Dorsolateral prefrontal cortex (tissue), 122 donors: ENCODE measurements at places on chromosomes 5 and 9. TPM values are rescaled to one million over a fixed set of nuclear protein-coding genes. Genes with fewer than 3 reads are reported as not detected.

DNA sequence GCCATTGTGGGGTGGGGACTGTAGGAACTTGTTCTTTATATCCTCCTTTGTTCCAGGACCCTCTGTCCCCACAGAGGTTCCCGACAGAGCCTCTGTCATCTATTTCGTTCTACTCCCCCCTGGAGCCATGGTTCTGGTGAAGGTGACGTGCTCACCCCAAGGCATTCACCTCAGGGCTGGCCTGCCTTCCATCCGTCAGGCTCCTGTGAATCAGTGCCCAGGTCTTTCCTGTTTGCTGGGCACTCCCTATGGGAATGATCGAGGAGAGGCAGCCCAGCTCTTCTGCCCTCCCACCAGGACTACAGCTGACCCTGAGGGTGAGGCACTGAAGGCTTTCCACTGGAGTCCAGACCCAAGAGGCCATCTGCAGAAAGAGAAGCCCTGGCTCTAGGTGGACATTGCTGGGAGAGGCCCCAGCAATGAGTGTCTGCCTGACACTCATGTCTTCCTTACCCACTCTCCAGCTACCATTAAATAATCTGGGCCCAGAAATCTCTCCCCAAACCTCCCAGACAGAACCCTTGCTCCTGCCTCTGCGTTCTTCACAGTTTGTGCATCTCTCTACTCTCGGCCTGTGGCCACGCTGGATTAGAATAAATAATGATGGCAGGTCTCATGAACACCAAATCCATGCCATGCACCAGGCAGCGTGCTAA lies 214.2 kb downstream of the FSTL4 start:
- DNase-seq: no peak

DNA sequence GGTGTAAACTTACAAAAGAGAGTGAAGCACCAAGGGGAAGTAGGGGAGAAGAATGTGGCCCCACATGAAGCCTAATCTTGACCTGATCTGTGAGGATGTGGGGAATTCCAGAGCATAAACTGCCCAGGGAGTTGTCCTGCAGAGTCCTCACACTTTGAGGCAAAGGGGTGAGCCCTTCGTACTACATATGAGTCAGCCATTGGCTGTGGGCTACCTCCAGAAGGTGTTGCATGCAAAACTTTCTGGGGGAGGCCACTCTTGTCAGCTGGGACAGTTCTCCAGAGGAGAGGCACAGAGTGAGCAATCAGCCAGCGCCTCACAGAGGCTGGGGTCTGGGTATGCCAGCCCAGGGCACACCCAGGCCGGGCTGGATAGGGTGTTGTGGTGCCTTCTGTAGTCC lies 98.1 kb upstream of the NMUR2 start:
- DNase-seq: no peak

GRCh38 chr5:42592401-42593140 lies 164.0 kb upstream of the CCDC152 start:
- DNase-seq: no peak

DNA sequence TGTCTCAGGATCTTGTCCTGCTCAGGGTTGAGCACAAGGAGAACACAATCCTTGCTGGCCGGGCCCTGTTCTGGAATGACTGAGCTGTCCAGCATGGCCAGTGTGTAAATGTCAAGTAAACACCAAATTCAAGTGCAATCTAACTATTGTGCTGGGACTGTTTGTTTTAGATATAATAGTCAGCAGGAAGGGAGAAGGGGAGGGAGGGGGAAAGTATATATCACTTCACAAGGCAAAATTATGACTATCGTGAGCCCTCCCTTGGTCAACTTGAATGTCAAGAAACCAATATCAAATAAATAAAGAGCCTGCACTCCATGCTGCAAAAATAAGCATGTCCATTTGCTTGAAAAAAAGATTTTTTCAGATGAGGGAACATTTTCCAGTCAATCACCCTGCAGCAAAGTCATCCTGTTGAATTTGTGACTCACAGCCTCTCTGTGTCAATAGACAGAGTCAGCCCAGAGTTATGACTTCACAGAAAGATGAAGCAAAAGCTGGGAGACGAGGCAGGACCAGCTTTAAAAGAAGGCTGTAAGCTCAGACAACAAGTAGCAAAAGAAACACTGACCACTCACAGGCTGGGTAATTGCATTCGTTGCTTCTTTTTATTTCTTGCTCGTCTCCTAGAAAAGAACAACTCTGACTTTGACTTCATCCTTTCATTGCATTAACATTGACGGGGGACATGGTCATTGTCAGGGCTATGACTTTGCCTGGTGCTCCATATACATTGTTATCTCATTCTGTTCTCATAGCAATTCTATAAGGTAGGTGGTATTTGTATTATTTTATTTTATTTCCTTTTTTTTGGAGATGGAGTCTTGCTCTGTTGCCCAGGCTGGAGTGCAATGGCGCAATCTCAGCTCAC lies 15.3 kb upstream of the KLF4 start:
- no peak for DNase-seq

- DNase-seq: no peak
These were observed 92.9 kb upstream of the CLINT1 start for GRCh38 chr5:157951673-157952373.

- DNase-seq: no peak
These were observed 521.7 kb downstream of the RAB3C start for GRCh38 chr5:59104400-59105127.

DNA sequence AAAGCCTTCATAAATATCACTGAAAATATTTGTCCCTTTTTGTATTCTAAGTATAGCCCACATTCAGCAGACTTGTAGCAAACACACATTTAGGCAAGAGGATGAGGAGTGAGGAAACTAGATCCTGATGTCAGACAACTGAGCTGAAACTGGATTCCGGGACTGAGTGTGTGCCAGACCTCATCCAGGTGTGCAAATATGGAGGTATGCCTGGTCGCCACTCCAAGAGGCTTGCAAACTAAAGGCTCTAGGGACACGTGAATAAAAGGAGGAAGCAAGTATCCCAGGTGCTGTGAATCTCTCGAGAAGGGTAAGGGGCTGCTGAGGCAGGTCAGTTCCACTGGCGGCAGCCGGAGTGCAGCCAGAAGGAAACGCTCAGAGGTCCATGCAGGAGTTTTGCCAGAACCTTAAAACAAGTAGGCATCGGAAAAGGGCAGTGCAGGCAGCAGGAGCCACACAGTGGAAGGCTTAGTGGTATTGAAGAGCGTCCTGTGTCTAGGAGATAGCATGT lies 77.4 kb upstream of the ALDH1B1 start:
- DNase-seq: no peak

DNA sequence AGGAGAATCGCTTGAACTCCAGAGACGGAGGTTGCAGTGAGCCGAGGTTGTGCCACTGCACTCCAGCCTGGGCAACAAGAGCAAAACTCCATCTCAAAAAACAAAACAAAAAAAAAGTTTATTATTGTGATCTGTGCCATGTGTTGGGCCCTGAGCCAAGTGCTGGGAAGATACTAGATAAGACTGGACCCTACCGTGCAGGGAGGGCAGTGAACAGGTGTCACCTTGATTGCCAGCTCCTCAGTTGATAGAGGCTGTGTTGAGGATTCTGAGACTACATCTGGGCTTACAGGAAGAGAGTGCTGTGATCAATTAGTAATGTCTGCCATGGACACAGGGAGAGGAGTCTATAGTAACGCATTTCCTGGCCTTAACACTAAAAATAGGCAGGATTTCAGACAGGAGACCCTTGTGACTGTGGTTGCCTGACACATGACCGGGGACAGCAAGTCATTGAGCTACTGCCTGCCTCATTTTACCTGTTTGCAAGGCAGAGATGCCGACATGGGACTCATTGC lies 201.5 kb downstream of the C9orf50 start:
- no peak for DNase-seq

DNA sequence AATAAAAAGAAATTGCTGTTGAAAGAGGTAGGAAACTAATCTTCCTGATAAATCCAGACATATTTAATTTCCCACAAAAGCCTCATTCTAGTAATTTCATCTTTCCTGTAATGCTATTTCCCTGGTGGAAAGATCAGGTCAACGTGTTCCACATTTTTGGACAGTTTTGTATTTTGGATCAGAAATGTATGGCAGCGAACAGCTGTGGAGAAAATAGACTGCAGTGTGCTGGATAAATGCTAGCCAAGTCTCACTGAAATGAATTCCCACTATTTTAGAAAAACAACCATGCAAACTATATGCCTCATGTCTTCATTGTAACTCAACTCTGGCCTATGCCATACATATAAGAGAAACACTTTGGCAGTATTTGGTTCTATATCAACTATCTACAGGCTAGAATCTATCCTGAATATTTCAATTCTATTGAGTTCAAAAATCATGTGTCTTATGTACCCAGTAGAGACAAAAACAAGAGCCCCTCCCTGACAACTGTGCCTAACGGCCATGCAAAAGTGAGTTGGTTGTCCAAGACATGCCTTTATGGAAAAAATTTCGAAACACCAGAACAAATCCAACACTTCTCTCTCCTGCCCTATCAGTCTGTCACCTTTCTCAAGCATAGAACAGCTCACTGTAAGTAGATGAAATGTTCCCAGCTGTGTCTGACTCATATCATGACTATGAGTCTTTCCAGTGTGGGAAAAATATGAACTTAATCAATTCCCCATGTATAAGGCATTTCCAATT lies 191.3 kb upstream of the NREP start:
- no peak for DNase-seq

GRCh38 chr5:74391410-74391809 lies 249.1 kb downstream of the ENC1 start:
- no peak for DNase-seq

- no peak for DNase-seq
These were observed 121.1 kb downstream of the C5orf15 start for GRCh38 chr5:133847301-133847700.

GRCh38 chr9:96187151-96187555 lies 114.8 kb downstream of the HSD17B3 start:
- no peak for DNase-seq

- DNase-seq: no peak
These were observed 247.6 kb upstream of the ACO1 start for GRCh38 chr9:32136700-32137339.

GRCh38 chr9:90778746-90779145 lies 22.9 kb upstream of the SYK start:
- DNase-seq: no peak

DNA sequence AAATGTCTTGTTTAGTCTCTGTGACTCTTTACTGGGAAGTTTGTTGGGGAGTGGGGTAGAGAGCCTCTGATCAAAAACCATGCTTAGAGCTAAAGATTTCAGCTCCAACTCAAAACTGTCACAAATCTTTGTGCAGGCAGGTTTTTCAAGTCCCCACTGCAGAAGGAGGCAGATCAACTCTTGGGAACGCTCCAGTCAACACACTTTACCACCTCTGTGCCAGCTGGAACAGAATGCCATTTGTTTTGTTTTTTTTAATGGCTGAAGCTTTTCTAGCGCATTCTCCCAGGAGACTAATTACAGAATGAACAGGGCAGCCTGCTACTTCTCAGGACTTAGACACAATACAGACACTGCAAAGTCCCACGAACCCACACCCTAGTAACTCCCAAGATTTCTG lies 17.9 kb upstream of the LHX6 start:
- no peak for DNase-seq

DNA sequence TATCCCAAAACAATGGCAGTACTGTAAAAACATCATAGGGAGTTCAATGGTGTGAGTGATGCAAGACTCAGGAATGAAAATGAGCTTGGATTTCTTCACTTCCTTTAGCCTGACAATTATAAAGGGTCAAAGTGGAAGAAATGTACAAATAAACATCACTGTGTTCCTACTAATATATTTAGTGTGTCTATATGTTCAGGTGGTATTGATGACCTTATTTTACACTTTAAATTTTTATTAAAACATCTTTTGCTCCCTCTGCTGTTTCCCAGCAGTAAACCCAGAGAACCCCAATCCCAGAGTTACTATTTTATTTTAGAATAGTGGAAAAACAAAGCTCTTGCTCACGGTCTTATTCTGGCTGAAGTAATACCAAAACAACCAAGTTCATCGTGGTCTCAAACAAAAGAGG lies 2.0 kb downstream of the LOX start:
- no peak for DNase-seq

DNA sequence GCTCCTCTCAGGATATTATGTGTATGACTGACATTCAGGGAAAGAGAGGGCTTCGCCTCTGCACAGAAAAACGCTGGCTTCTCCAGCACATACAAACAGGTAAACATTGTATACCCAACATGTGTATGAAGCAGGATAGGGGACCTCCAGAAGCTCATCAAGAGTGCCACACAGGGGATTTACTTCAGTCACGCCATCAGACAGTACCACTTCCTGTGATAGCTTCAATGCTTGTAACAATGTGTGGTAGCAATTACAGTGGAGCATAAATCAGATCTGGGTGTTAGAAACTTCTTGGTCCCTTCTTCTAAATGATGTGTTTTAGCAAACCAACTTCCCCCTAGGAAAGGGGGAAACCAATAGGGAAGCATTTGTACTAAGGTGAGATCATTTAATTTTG lies 160.8 kb downstream of the TSSK1B start:
- DNase-seq: no peak

- DNase-seq: no peak
These were observed 269.8 kb downstream of the GADD45G start for GRCh38 chr9:89874351-89875321.

DNA sequence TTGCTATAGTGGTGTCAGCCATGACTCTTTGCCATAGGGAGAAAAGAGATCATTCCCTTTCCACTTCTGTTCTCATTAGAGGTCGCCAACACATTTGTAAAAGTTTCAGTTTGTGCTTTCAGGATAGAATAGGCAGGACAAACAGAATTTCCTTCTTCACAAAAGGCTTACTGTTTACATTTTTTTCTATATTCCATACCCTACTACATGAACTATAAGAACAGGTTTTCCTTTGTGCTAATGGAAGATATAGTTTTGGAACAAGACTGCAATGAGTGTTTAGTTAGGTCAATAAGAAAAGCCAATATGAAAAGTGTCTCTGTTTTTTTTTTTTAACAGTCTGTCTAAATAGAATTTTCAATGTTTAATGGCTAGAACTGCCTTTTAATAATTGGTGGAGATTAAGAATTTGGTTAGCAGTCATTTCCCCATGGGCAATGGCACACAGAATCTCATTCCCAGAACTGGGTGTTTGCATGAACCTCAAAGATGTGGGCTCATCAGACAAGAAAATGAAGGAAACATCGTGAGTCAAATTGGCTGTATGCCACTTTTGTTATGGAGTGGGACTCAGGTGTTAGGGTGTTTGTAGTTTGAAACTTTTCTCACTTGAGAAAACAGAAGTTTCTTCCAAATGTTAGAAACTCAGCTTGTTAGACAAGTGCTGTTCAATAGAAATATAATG lies 75.2 kb upstream of the PRLR start:
- DNase-seq: no peak

DNA sequence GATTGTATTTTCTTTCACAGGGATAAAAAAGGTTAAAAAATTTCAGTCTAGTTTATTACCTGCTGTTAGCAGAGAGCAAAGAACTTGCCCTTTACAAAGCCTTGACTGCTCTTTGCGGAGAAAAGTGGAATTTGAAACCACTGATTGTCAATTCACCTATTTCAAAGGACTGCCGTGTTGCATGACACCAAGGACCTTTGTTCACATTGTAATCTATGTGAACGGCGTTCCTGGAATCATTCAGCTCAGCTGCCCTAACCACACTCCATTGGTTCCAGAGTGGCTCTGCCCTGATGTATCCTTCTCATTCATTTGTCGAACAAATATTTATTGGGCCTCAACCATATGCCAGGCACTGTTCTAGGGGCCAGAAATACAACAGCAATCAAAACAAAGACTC lies 377.5 kb upstream of the RFX3 start:
- no peak for DNase-seq

The BTNL3 gene
- 0.20 TPM for total RNA-seq

The DIPK1B gene
- total RNA-seq: 36.6 TPM

The OR1Q1 gene
- not detected for total RNA-seq

The GCNT1 gene
- 5.4 TPM for total RNA-seq

The SNX30 gene
- total RNA-seq: 33.0 TPM

The FRRS1L gene
- total RNA-seq: 184 TPM

The IFT74 gene
- 12.7 TPM for total RNA-seq
